ENCODE measurements at places on chromosomes 6 and 20.

- DNase-seq: no peak
- H3K27me3 ChIP-seq: peaks cover 7% of the 10 kb centered on the region
- no peak overlapping the region for H3K27ac ChIP-seq
- no peaks in the 10 kb centered on the region for H3K4me1 ChIP-seq
- H3K36me3 ChIP-seq: no peaks in the 10 kb centered on the region
Observed at GRCh38 chr6:41656002-41656691, 17.9 kb downstream of the MDFI start.

GRCh38 chr20:4453359-4453758 is 268.4 kb upstream of the PRND start:
- H3K36me3 ChIP-seq: no peaks in the 10 kb centered on the region
- no peak for DNase-seq
- no peak overlapping the region for H3K27ac ChIP-seq
- peaks cover 3% of the 10 kb centered on the region for H3K27me3 ChIP-seq
- no peaks in the 10 kb centered on the region for H3K4me1 ChIP-seq

GRCh38 chr6:154510144-154510905 is at the start of gene CNKSR3:
CNKSR3 (minus strand) TSS chr6:154510685; CDS start chr6:154510114, 571 bp downstream.
- peak within 1 kb of the TSS; percentile 34 for H3K4me3 ChIP-seq
- peaks cover 29% of the 10 kb centered on the region for H3K27me3 ChIP-seq
- DNase-seq: no peak
- peaks cover 8% of the 10 kb centered on the region for H3K4me1 ChIP-seq
- H3K36me3 ChIP-seq: no peaks in the 10 kb centered on the region
- no peak within 1 kb of the TSS for H3K27ac ChIP-seq

DNA sequence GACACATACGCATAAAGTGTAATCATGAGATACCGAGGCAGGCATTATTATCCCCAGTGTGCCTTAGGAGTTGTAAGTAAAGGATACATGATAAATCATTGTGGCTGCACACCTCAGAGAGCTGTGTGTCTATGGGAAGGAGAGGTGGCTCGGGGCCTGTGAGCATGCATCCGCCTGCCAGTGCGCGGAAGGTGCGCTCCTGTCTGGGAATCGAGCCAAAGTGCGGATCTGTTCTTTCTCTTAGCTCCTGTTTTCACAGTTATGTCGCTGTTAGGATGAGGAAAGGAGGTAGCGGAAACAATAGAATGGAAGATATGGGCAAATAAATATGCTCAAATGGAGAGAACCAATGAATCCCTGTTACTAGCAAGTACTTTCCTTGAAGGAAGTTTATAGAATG is 98.0 kb downstream of the ANKRD6 start:
- DNase-seq: no peak
- no peaks in the 10 kb centered on the region for H3K36me3 ChIP-seq
- H3K27ac ChIP-seq: no peak overlapping the region
- no peak overlapping the region for H3K4me3 ChIP-seq
- peaks cover 4% of the 10 kb centered on the region for H3K4me1 ChIP-seq

GRCh38 chr6:139628270-139628669 is 253.8 kb upstream of the CITED2 start:
- no peaks in the 10 kb centered on the region for H3K27me3 ChIP-seq
- no peaks in the 10 kb centered on the region for H3K4me1 ChIP-seq
- H3K4me3 ChIP-seq: no peak overlapping the region
- H3K27ac ChIP-seq: no peak overlapping the region
- H3K36me3 ChIP-seq: no peaks in the 10 kb centered on the region

DNA sequence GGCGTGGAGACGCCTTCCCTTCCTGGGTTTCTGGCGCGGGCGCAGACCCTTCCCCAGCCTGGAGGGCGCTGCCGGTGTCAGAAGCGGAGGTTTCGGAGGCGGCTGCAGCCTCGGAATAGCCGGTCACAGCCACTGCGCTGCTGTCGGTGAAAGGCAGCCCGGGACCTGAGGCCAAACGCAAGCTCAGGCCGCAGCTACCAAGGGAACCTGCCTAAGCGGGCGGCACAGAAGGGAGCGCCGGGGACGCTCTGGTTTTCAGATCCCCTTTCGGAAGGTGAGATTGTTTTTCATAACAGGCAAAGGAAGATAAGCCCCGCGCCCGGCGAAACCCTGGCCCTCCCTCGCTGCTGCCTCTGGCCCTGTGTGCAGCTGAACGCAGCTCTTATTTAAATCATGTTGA is 116.5 kb downstream of the FAM120B start:
- H3K27me3 ChIP-seq: peaks cover 22% of the 10 kb centered on the region
- no peak overlapping the region for H3K4me3 ChIP-seq
- DNase-seq: no peak
- no peaks in the 10 kb centered on the region for H3K36me3 ChIP-seq

- H3K27ac ChIP-seq: no peak overlapping the region
- DNase-seq: no peak
- no peak overlapping the region for H3K4me3 ChIP-seq
Observed at GRCh38 chr6:37287519-37288157, 29.7 kb upstream of the TMEM217 start.

GRCh38 chr6:98845211-98846020 is 11.0 kb downstream of the POU3F2 start:
- H3K4me1 ChIP-seq: peaks cover 43% of the 10 kb centered on the region
- H3K27me3 ChIP-seq: peaks cover 80% of the 10 kb centered on the region
- no peak overlapping the region for H3K4me3 ChIP-seq
- H3K36me3 ChIP-seq: no peaks in the 10 kb centered on the region

DNA sequence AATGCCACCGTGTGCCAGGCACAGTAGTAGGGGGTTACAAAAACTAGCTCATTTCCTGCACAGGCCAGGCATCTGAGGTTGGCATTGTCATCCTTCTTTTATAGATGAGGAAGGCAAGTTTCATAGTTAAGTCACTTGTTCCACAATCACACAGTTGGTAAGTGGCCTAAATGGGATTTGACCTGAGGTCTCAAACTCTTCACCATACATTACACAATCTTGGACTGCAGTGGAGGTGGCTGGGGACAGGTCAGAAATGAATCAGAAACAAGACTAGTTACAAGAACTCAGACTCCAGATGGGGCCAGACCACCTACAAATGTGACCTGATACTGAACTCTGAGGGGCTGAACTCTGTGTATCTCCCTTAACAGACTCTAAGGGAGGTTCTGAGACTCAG is 49.4 kb downstream of the TRMT6 start:
- no peaks in the 10 kb centered on the region for H3K36me3 ChIP-seq
- no peaks in the 10 kb centered on the region for H3K4me1 ChIP-seq
- no peak for DNase-seq
- no peak overlapping the region for H3K27ac ChIP-seq
- no peak overlapping the region for H3K4me3 ChIP-seq

DNA sequence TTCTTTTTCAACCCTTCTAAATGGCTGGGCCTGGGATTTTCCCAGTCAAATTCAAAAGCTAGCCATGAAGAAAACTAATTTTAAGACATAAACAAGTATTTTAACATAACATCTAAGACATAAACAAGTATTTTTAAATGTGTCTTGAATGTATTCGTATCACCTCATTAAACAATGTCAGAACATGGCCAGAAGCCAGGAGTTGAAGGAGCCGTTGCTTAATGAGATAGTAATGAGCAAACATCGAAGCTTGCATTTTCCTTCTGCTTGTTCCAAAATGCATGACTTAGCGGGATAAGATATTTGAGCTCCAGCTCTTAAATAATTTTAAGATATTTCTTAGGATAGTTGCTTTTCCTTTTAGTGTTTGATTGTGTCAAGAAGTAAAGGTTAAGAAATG is 4.2 kb upstream of the RNF182 start:
- no peak for DNase-seq
- peaks cover 15% of the 10 kb centered on the region for H3K27me3 ChIP-seq
- H3K4me1 ChIP-seq: peaks cover 15% of the 10 kb centered on the region
- H3K27ac ChIP-seq: no peak overlapping the region
- no peaks in the 10 kb centered on the region for H3K36me3 ChIP-seq

DNA sequence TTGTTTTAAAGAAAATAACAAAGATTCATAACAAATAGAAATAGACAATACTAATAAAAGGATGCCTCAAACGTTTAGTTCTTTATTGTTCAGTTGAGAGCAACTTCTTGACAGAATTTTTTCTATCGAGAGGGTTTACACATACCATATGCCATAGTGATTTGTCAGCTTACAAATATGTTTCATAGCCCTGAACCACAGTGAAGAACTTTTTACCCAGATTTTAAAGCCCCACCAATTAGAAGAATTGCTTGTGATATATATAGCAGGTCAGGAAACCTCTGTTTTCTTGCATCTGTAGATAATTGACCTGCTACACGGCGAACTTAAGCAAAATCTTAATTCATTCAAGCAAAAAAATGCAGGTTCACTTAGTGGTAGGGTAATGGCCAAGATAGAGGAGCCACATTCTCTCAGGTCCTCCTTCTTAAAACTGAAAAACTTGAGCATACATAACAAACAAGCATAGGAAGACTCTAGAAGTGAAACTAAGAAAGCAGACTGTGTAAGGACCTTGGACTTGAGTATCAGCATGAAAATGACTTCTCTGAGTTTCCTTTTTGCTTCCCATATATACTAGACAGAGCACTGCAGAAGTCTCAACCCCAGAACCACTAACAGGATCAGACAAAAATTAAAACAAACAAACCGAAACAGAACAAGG is 39.5 kb downstream of the CRISP1 start:
- H3K27ac ChIP-seq: no peak overlapping the region
- DNase-seq: no peak
- H3K4me3 ChIP-seq: no peak overlapping the region

- peaks cover 79% of the 10 kb centered on the region for H3K36me3 ChIP-seq
- H3K27me3 ChIP-seq: no peaks in the 10 kb centered on the region
- no peak for DNase-seq
- H3K27ac ChIP-seq: no peak overlapping the region
- no peaks in the 10 kb centered on the region for H3K4me1 ChIP-seq
- no peak overlapping the region for H3K4me3 ChIP-seq
Observed at GRCh38 chr20:64003960-64004725, 23.2 kb downstream of the PRPF6 start.

DNA sequence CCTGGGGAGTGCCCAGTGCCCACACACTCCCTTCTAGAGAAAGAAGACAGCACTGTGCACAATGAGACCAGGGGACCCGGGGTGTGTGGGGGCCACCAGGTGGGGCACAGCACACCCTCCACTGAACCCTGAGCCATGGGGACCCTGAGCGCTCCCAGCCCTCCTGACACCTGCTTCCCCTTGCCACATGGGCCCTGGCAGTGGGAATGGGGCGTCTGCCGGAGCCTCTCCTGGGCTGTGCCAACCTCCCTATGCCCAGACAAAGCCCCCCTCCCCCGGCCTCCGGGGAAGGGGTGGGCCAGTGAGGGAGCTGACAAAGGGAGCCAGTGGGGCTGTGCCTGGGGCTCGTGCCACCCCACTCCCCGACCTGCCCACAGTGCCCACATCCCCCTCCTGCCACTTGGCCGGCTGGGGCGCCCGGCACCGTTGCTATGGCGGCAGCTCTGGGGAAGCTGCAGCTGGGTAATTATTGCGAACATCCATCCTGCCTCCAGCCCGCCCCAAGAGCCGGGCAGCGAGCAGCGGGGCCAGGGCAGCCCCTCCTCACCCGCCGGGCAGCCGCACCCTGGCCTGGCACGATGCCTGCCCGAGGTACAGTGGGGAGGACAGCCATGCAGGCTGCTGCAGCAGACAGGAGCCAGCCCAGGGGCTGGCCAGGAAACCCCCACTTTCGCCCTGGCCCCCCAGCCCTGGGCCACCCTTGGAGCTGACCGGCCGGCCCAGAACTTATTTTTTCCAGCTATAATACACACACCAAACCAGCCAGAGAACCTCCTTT is 41.9 kb upstream of the NOL4L start:
- no peak overlapping the region for H3K27ac ChIP-seq
- peaks cover 9% of the 10 kb centered on the region for H3K27me3 ChIP-seq
- no peak overlapping the region for H3K4me3 ChIP-seq
- peaks cover 16% of the 10 kb centered on the region for H3K4me1 ChIP-seq
- no peaks in the 10 kb centered on the region for H3K36me3 ChIP-seq

GRCh38 chr6:125789167-125789566 is 1.6 kb upstream of the NCOA7 start:
- DNase-seq: peak; percentile 53
- no peak overlapping the region for H3K4me3 ChIP-seq
- H3K27ac ChIP-seq: peak overlapping the region; percentile 82
- H3K27me3 ChIP-seq: no peaks in the 10 kb centered on the region
- peaks cover 7% of the 10 kb centered on the region for H3K36me3 ChIP-seq

GRCh38 chr6:39836606-39837005 is 44.4 kb downstream of the DAAM2 start:
- no peak overlapping the region for H3K27ac ChIP-seq
- no peaks in the 10 kb centered on the region for H3K27me3 ChIP-seq
- no peaks in the 10 kb centered on the region for H3K36me3 ChIP-seq
- no peaks in the 10 kb centered on the region for H3K4me1 ChIP-seq
- no peak for DNase-seq

DNA sequence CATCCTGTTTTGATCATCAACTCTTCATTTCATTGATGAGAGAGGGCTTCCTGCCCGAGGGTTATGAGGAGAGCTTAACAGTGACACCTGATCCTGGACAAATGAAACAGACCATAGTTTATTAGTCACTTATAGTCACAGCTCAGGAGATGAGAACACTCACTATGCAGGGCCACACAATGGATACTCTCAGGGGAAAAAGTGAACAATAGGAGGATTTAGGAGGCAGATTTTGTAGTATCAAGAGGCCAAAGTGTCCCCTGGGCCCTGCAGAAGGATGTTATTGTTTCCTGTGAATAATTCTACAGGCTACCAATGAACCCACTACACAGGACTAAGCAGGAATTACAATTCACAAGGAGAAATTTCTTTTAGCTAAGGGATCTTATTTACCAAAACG is 772.8 kb upstream of the MAN1A1 start:
- no peaks in the 10 kb centered on the region for H3K27me3 ChIP-seq
- no peaks in the 10 kb centered on the region for H3K36me3 ChIP-seq
- H3K4me1 ChIP-seq: no peaks in the 10 kb centered on the region
- no peak for DNase-seq

DNA sequence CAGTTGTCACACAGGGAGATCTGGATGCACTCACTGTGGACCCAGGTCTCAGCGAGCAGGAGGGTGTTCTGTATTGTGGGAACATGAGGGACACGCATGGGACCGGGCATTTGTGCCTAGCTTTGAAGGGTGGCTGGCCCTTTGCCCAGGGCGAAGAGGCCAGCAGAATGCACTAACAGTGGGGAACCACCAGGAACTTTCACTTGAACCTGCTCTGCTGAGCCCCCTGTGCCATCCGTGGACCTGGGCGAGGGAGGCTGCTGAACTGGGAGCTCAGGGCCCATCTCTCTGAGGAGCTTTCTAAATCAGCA is 1.2 kb upstream of the ULBP2 start:
- peaks cover 48% of the 10 kb centered on the region for H3K27me3 ChIP-seq
- H3K27ac ChIP-seq: no peak overlapping the region

- no peaks in the 10 kb centered on the region for H3K27me3 ChIP-seq
- DNase-seq: no peak
- no peak overlapping the region for H3K4me3 ChIP-seq
- no peaks in the 10 kb centered on the region for H3K4me1 ChIP-seq
Observed at GRCh38 chr6:46628498-46628897, 24.1 kb downstream of the CYP39A1 start.

Data from CD4-positive, alpha-beta T cell (primary cell).